Pulmonary artery endothelial cell (primary cell): ENCODE measurements at places on chromosomes 5 and 9. TPM values are rescaled to one million over a fixed set of nuclear protein-coding genes. Genes with fewer than 3 reads are reported as not detected.

The SVEP1 gene
- 0.20 and 0.46 TPM in 2 replicates for total RNA-seq

The OR13J1 gene
- total RNA-seq = not detected in 2 replicates

The IL9 gene
- not detected in 2 replicates for total RNA-seq

The SEMA5A gene
- 0.04 and 0.40 TPM in 2 replicates for total RNA-seq

The RPP25L gene
- total RNA-seq = 20.1 and 22.4 TPM in 2 replicates

The SMIM32 gene
- not detected in 2 replicates for total RNA-seq

The TAS2R1 gene
- not detected in 2 replicates for total RNA-seq
